Epithelial cell of umbilical artery (primary cell): ENCODE measurements at places on chromosomes 7 and 10. TPM values are rescaled to one million over a fixed set of nuclear protein-coding genes. Genes with fewer than 3 reads are reported as not detected.

ACTA2 gene
- 7.1 and 14.0 TPM in 2 replicates for total RNA-seq

TMEM139 gene
- under 0.01 and 0.61 TPM in 2 replicates for total RNA-seq

TOMM7 gene
- 71.0 and 146 TPM in 2 replicates for total RNA-seq

PAPOLB gene
- under 0.01 and 0.15 TPM in 2 replicates for total RNA-seq

DOCK4 gene
- 138 and 229 TPM in 2 replicates for total RNA-seq

CNTNAP2 gene
- not detected in 2 replicates for total RNA-seq

FZD8 gene
- total RNA-seq, result 17.5 and 30.2 TPM in 2 replicates

CASP7 gene
- total RNA-seq, result 43.9 and 66.9 TPM in 2 replicates

PRPS1L1 gene
- not detected in 2 replicates for total RNA-seq

STEAP1B gene
- total RNA-seq, result 51.3 and 124 TPM in 2 replicates

SPDYE5 gene
- total RNA-seq, result not detected in 2 replicates

LAMB4 gene
- total RNA-seq, result 0.15 and 0.32 TPM in 2 replicates

CRYGN gene
- not detected in 2 replicates for total RNA-seq

CLDN3 gene
- 0.30 and 0.32 TPM in 2 replicates for total RNA-seq

RNF148 gene
- total RNA-seq, result 0.32 and 1.1 TPM in 2 replicates

AVPI1 gene
- total RNA-seq, result 1.5 and 1.9 TPM in 2 replicates

TMEM273 gene
- 2.6 and 9.7 TPM in 2 replicates for total RNA-seq

SYCE1 gene
- total RNA-seq, result not detected in 2 replicates

THSD7A gene
- 14.3 and 15.5 TPM in 2 replicates for total RNA-seq

PNLIPRP3 gene
- total RNA-seq, result not detected in 2 replicates

COL13A1 gene
- total RNA-seq, result 15.6 and 37.2 TPM in 2 replicates

POM121L12 gene
- total RNA-seq, result not detected in 2 replicates

NKX2-3 gene
- 4.4 and 5.2 TPM in 2 replicates for total RNA-seq

SEMA3D gene
- 0.32 and 0.46 TPM in 2 replicates for total RNA-seq

GNGT1 gene
- total RNA-seq, result not detected in 2 replicates

CYP2E1 gene
- total RNA-seq, result 0.32 TPM in 1 of 2 replicates, not detected in the other

PDLIM1 gene
- total RNA-seq, result 20.1 and 32.7 TPM in 2 replicates

CALHM1 gene
- not detected in 2 replicates for total RNA-seq

SPAM1 gene
- total RNA-seq, result not detected in 2 replicates
